Hematopoietic multipotent progenitor cell treated with erythropoietin and hydrocortisone succinate and interleukin-3 and kit ligand, for 4 days (in vitro differentiated cells): ENCODE measurements at places on chromosomes 6 and 20.

GRCh38 chr6:3321875-3322274 lies 63.1 kb downstream of the PSMG4 start:
- no peak for DNase-seq

DNA sequence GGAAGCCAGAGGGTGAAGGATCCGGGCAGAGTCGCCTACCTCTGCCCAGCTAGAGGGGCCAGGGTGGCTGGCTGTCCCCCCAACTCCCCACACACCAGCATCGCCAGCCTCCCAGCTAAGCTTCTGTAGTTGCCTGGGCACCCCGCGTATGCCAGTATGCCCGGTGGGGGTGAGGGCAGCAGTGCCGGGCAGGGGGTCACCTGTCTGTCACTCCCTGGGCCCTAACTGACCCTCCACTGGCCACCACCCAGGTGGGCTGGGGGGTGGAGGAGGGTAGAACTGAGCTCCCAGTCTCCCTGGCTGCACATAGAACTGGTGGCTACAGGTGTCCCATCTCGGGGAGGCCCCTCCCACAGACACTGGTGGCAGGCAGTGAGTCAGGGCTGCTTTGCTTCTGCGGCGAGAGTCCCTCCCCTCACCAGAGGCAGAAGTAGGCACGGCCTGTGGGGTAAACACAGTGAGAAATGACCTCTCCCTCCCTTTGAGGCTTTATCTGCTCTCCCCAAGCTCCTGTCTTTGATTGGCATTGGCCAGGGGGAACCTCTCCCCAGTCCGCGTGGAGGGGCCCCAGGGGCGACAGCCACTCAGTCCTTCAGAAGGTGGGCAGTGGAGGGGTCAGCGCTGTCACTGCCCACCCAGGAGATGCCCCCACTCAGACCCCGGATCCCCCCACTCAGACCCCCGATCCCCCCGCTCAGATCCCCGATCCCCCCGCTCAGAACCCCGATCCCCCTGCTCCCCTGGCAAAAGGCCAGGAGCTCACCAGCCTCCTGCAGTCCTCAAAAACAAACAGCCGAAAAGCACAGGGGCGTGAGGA lies 2.5 kb downstream of the NTSR1 start:
- DNase-seq, result peak; percentile 78

GRCh38 chr6:99270826-99271225 lies 78.6 kb downstream of the FAXC start:
- DNase-seq, result no peak

DNA sequence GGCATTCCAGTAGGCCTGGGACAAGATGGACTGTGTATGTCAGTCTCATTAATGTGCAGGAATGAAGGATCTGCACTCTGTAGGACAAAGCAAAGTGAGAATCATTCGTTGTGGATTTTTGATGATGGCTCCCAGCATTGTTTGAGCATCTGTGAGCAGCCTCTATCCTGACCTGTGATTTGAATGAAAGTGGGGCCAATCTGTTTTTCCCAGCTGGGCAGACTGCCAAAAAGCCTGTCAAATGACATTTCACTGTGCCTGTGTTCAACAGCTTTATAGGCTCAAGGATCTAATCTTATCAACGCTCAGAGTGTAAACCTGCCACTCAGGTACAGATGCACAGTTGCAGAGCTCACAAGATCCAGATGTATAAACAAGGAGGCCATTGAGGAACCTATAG lies 86.7 kb upstream of the SYNDIG1 start:
- no peak for DNase-seq

DNA sequence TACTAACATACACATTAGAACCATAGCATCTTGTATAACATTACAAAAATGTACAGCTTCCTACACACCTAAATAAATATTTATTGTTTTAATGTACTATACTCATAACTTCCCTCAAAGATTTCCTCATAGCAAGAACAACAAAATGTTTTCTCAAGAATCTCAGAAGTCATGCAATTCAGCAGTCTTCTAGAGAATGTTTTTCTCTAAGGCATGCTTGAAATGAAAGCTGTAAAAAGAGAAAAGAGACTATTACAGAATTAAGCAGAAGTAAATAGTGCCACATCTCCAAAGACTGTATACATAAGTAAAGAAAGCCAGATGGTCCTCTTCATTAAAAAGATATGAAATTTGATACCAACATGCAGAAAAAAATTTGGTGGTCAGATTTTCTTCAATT lies 672.2 kb downstream of the EPM2A start:
- no peak for DNase-seq

- no peak for DNase-seq
Measured at GRCh38 chr6:144811140-144811539, 526.0 kb downstream of the UTRN start.

DNA sequence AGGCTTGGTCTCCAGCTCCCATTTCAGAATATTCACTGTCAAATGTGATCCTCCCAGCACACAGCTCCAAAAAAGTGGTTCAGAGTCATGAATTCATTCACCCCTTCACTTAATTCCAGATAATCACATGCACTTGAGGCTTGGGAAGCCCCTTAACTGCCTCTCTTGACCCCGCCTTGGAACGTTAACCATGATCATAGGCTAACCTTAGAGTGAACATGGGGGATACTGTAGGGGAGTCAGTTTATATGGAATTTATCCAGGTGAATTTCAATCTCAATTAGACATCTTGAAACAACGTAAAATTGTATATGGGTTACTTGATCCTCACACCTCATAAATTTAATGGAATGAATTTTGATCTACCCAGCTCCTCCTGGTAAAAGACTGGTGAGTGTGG lies 346.8 kb upstream of the ARID1B start:
- DNase-seq, result no peak

- peak; percentile 41 for DNase-seq
Measured at GRCh38 chr6:107989166-107990094, 31.4 kb upstream of the SEC63 start.

DNA sequence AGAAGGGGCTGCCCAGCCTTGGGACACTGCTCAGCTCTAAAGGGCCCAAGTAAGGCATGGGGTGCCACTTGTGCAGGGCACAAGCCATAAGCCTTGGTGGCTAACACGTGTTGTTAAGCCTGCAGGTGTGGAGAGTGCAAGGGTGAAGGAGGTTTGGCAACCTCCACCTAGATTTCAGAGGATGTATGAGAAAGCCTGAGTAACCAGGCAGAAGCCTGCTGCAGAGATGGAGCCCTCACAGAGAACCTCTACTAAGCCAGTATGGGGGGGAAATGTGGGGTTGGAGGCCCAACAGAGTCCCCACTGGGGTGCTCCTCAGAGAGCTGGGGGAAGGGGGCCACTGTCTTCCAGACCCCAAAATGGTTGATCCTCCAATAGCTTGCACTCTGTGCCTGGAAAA lies 32.6 kb downstream of the SERINC1 start:
- peak; percentile 11 for DNase-seq

DNA sequence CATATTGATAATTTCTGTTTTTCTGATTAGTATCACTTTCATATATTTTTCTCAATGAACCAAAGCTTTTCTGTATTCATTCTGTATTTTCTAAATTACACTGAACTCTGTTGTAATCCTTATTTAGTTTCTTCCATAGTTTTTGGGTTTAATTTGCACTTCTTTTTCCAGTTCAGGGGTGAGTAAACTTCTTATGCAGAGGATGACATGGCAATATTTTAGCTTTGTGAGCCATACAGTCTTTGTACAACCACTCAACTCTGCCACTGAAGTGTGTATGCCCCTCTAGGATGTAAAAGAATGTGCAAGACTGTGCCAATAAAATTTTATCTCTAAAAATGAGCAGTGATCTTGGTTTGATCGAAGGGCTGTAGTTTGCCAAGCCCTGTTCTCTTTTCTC lies 239.0 kb upstream of the CITED2 start:
- DNase-seq, result no peak

DNA sequence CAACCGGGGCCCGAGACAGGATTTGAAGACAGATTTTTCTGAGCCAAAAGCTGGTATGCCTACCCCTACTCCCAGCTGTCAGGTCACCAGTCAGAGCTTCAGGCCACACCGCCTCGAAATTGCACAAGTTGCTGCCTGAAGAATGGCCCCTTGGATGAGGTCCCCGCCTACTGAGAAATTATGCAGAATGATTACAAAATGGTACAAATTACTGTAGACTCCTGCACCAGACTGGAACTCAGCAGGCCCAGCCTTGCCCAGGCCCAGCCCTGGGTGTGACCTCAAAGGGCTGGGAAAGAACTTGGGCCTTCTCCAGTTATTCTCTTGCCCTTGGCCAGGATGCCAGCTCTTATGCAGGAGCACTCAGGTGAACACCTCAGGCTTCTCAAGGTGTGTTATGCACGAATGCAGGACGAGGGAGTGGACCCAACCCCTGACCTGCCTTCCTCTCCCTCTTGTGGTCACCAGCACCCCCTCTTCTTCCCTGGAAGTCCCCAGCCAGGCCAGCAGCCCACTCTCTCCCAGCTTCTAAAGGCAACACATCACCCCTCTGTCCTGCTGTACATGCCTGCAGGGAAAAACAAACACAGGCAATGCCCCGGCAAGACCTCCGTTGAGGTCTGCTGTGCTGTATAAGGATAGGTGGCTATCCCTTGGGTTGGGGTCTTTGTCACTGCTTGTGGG lies 88.7 kb upstream of the NAA20 start:
- no peak for DNase-seq

DNA sequence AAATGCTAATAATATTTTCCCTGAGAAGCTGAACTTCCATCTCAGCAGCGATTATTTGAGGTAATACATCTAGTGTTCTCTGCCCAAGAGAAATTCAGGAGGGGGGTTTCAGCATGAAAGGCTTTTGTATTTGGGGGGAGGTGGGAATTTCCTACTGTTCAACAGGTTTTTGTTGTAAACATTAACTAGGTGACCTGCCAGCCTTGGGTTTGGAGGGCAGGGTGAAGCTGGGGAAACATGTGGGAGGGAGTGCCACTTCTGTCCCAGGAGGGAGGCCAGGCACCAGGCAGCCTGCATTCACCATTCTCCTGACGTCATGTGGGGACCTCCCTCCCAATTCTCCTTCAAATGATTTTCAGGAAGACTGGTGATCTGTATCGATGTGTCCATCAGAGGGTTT lies 37.7 kb upstream of the PKHD1 start:
- no peak for DNase-seq

GRCh38 chr6:41813956-41814355 lies 26.5 kb downstream of the TOMM6 start:
- no peak for DNase-seq

DNA sequence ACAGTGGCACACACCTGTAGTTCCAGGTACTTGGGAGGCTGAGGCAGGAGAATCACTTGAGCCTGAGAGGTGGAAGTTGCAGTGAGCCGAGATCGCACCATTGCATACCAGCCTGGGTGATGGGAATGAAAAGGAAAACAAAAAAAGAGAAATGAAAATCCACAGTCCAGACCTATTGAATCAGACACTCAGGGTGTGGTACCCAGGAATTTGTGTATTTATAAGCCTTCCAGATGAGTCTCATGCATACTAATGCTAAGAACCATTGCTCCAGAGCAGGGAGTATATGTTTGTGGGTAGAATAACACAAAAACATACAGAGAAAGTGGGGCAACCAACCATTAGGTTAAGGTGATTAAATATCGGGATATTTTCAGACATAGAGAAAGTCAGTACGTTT lies 36.1 kb upstream of the PLCB4 start:
- DNase-seq, result no peak

GRCh38 chr6:107894809-107895396 lies 63.1 kb downstream of the SEC63 start:
- DNase-seq, result peak; percentile 55

- no peak for DNase-seq
Measured at GRCh38 chr20:48094196-48094749, 309.0 kb upstream of the SULF2 start.

DNA sequence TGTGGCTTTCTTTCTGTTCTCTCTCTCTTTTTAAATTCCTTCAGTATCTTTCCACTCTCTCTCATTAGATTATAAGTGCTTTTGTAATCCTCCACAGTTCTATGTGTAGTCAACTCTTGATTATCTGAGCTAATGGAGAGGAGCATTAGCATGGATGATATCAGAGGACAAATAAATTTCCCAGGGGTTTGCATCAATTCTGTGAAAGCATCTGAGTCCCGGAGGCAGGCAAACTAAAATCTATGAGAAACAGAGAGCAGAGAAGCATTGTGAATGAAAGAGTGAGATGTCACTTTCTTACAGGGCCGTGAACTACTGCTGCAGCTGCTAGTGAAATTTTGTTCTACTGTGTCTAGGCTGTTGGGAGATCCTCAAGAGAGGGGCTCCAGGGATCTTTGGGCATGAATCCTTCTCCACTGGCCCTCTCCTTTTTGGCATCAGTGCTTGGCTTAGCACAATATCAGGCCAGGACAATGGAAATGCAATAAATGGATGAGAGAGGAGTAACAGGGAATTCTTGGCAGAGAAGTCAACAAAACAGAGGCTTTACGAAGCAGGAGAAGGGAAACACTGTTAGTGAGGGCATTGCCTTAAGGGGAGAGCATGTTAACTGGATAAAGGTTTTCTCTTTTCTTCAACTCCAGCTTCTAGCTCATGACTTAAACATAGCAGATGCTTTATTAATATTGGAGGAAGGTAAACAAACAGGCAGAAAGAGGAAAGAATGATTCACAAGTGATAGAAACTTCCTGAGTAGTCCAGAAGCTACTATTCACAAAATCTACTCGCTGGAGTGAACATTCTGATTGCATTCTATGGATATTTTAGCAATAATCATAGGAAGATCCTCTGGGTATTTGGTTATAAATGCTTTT lies 847.0 kb upstream of the MAP3K7 start:
- no peak for DNase-seq

GRCh38 chr6:31567531-31568370 lies 4.3 kb upstream of the LTA start:
- no peak for DNase-seq
